ENCODE measurements at places on chromosomes 16 and 17. TPM values are rescaled to one million over a fixed set of nuclear protein-coding genes. Genes with fewer than 3 reads are reported as not detected.
A peak's percentile ranks its signal among the peaks of the same experiment; 100 is the strongest.

Gene MYH1
- 0.06 TPM for polyA plus RNA-seq

DNA sequence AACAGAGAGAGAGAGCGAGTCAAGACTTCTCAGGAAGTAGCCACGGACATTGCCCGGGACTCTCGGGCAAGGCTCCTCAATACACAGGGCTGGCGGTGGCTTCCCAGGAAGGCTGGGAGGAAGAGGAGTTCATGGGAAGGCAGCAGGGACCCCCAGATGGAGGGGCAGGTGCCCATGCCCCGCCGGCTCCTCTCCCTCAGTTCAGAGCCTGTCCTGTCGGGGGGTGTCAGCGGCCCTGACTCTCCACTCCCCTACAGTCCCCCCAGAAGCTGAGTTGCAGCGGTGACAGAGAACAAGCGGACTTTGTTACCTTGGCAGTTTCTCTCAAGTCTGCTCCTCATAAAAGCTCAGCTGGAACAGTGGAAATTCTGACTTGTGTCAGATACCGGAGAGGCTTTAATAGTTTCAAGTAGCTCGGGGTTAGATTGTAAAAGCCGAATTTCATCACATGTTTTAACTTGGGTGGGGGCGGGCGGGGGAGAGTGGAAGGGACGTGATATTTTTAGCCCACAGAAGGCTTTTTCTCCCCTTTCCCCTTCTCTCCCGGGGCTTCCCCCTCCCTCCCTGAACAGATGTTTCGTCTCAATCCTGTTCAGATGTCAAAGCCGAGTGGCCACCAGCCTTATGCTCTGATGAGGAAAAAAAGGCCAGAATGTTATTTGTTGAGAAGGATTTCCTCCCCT is 65.2 kb downstream of the NKD1 start:
- peak; percentile 53 for DNase-seq

DNA sequence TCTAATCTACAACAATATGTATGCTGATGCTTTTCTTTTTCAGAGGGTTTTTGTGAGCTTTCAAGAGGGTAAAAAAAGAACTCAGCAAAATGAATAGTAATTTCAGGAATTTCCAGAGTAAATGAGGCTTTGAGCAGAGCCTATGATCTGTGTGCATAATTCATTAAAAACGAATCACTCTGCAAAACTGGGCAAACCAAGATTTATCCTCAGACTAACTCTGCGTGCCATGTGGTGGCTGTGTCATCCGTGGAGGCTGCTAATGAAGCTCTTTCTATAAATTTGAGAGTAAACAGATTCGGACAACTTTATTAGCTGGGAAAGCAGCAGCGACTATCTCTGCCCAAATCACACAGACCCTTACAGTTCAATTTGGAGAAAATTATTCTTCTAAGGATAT is 83.8 kb downstream of the FOXL1 start:
- DNase-seq: no peak

Gene NPIPA7
- polyA plus RNA-seq: 24.6 TPM

Gene IL4R
- 13.7 TPM for polyA plus RNA-seq

DNA sequence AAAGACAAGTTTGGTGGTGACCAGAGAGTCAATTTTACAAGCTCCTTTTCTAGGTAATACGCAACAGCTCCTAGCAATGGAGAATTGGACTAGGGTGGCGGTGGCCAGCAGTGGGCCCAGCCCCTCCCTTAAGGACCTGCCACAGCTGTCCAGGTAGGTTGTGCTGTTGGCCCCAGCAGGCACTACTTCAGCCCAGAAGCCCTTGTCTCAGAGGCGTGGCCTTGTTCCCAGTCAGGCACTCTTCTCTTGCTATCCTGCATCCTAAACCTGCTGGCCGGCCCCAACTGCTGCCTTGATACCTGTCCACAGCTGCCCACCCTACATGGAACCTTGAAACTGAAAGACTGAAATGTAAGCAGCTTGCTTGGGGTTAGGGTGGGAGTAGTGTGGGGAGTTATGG is 989 bp upstream of the GALK1 start:
- DNase-seq: no peak

GRCh38 chr17:72609501-72609900 is 483.0 kb downstream of the SLC39A11 start:
- no peak for DNase-seq

Gene ATP1B2
- polyA plus RNA-seq: 20.7 TPM

- no peak for DNase-seq
Observed at GRCh38 chr17:53193044-53193443, 629.7 kb upstream of the KIF2B start.

DNA sequence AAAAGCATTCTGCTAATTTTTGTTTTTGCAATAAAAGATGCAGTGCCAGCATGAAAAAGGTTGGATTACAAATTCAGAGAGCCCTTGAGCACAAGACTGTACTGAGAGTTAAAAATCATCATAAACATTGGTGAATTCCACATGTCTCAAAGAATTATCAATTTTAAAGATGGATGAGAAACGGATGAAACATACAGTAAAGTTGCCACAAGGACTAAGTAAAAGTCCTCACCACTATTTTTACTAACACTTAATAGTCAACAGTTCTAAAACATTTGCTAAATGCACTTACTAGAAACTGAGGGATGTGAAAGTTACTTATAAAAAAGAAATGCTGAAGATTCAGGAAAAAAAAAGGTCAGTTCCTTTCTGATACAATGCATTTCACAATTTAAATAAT is 25.8 kb upstream of the NACA2 start:
- no peak for DNase-seq

Gene SLC5A2
- polyA plus RNA-seq: 40.2 TPM

DNA sequence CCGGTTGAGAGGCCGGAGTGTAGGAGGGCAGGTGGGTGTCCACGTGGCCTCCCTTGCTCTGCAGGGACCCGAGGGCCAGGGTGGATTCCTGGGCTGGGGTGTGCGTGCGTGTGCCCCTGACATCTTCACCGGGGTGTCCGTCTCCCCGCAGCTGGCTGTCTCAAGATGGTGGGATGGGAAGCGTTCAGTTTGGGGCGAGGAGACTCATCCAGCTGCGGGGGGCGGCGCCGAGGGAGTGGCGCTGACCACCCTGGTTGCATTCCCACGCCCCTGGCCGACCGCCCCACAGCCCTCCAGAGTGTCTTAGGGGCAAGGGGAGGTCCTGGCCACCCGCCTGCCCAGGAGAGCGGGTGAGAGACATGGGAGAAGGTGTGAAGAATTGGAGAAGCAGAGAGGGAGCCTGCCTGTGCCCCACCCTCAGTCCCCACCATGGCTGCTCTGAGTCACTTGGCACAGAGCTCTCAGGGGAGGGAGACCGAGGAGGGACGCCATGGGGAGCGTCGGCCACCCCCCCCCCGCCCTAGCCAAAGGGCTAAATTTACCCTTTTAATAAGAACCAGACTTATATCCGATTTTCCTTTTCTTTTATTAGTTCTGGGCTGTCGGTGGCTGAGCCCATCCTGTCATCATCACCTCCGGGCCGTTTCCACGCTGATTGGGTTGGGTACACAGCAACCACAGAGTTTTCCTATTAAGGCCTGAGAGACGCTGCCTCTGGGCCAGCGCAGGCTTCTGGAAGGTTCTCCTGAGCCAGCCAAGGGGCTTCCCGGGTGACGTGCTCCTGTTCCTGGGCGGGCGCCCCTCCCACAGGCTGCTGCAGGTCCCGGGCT is 22.0 kb downstream of the BAHCC1 start:
- DNase-seq: no peak

Gene NPIPA5
- 29.8 TPM for polyA plus RNA-seq

DNA sequence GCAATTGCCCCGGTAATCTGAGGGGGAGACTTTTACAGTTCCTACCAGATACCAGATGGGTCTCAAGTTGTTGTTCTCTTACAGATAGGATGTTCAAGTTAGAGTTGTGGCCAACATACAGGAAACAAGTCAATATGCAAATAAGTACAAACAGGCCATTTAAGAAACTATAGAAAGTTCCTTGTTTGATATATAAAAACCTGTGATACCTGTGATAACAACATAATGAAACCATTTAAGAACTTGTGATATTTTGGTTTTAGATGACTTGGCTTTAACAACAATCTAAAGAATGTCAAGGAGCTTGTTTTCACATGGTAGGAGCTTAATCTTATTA is 16.8 kb downstream of the CDR2 start:
- no peak for DNase-seq

Gene ODAD4
- 5.7 TPM for polyA plus RNA-seq

All from right renal pelvis (tissue), 4 donors.